Vagina (tissue), 2 donors: ENCODE measurements at places on chromosomes 12 and 14. TPM values are rescaled to one million over a fixed set of nuclear protein-coding genes. Genes with fewer than 3 reads are reported as not detected.

Gene DLK1
- 8.6 TPM for total RNA-seq

Gene HPD
- total RNA-seq: not detected

Gene RAD51AP1
- 4.2 TPM for total RNA-seq

Gene PTGER2
- total RNA-seq: 10.3 TPM

Gene CDH24
- 5.4 TPM for total RNA-seq

Gene PTPRB
- total RNA-seq: 21.9 TPM

Gene KRT2
- total RNA-seq: 2.0 TPM

Gene FBLN5
- total RNA-seq: 240 TPM

GRCh38 chr12:26523708-26524150 lies 309.3 kb downstream of the ITPR2 start:
- H3K4me3 ChIP-seq: no peak overlapping the region
- no peaks in the 10 kb centered on the region for H3K4me1 ChIP-seq
- no peaks in the 10 kb centered on the region for H3K36me3 ChIP-seq
- H3K27ac ChIP-seq: no peak overlapping the region
- H3K27me3 ChIP-seq: no peaks in the 10 kb centered on the region
- DNase-seq: peak; percentile 94

DNA sequence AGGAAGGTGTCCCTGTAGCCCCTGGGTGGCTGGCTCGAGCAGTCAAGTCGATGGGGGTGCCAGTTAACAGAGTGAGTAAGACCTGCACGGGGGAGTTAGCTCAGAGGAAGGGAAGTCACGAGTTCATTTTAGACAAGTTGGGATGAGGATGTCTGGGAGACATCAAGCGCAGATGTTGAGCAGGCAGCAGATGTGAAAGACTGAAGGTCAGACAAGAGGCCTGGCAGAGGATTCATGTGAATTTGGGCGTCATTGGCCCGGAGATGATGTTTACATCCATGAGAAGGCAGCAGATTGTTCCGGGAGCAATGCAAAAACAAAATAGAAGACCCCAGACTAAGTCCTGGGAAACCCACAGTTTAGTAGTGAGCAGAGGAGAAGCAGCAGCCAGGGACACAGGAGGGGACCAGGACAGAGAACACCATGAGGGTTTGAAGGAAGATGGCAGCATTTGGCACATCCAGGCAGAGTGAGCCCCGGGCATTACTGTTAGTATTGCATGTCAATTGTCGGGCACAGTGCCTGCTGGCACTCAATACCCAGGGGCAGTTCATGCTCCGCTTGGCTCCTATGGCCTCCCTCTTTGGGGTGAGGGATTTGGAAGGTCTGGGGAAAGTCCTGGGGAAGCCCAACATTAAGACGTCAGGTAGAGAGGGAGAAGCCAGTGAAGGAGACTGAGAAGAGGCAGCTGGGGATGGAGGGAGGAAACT lies 15.1 kb downstream of the LTBP2 start:
- DNase-seq: no peak
- no peaks in the 10 kb centered on the region for H3K27me3 ChIP-seq
- H3K27ac ChIP-seq: peak overlapping the region; percentile 86
- peaks cover 89% of the 10 kb centered on the region for H3K4me1 ChIP-seq
- no peak overlapping the region for H3K4me3 ChIP-seq

DNA sequence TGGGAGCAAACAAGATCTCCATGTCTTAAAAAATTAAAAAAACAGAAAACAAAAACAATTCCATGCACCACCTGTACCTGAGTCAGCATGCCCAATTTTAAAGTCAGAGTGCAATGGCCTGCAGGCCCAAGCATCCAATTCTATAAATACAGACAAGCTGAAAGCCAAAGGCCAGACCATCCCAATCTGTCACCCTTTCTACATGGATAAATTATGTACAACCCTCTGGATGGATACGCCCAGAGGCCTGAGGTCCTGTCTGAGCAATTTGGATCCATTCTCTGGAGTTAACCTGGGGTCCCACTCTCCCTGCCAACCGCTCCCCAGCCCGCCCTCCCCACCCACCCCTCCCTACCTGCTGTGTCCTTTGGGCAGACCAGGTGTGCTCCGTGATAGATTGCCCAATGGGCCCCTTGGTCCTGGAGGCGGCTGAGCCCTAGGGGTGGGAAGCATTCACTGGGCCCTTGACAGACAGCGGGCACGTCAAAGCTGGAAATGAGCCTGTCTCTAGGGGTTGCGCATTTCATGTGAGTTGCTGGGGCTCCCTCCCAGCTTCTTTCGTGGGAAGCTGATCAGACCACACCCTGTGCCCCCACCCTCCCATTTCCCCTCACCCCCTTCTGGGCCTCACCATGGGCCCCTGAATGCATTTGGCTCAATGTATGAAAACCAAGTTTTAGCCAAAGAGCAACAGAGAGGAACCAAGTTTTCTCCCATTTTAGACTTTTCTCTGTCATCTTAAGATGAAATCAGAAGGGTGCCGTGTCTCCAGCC lies 171.3 kb downstream of the BCL11B start:
- no peaks in the 10 kb centered on the region for H3K27me3 ChIP-seq
- H3K4me1 ChIP-seq: no peaks in the 10 kb centered on the region
- DNase-seq: peak; percentile 93
- H3K4me3 ChIP-seq: no peak overlapping the region
- no peak overlapping the region for H3K27ac ChIP-seq

DNA sequence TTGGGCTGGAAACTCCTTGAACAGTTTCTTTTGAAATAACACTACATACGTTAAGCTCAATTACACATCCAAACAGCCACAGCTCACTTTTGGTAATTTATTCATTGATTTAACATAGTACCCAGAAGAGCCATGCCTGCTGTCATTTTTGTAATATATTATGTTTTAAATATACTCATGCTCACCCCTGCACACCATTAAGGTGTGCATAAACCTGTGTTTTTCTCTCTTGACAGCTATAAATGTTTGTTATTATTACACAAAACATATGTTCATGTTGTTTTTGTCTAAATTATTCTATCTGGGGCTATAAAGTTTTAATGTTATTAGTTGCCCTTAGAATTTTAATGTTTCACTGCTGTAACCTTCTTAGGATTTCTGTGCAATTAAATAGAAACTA lies 296.1 kb downstream of the AKAP6 start:
- no peak for DNase-seq
- H3K27ac ChIP-seq: no peak overlapping the region
- no peak overlapping the region for H3K4me3 ChIP-seq
- H3K27me3 ChIP-seq: no peaks in the 10 kb centered on the region
- no peaks in the 10 kb centered on the region for H3K36me3 ChIP-seq

- no peak for DNase-seq
- H3K27ac ChIP-seq: no peak overlapping the region
- H3K4me3 ChIP-seq: no peak overlapping the region
- no peaks in the 10 kb centered on the region for H3K27me3 ChIP-seq
These were observed 1.6 kb downstream of the INSM2 start for GRCh38 chr14:35535483-35536112.

DNA sequence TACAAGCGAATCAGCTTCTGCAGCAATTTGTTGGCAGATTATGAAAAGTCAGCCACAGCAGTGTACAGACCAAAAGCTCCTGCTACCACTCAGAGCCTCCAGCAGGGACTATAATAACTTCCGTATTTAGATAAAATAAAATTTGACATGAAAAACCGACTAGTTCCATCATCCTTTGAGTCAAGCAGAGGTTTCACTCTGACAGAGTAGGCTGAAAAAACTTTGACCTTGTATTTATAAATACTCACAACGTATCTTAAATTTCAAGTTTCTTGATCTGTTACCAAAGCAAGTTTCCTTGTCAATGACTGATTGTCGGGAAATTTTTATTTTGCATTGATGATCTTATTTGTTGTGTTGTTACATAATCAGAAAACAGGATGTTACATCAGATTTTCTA lies 283.4 kb downstream of the DAD1 start:
- no peaks in the 10 kb centered on the region for H3K27me3 ChIP-seq
- H3K36me3 ChIP-seq: no peaks in the 10 kb centered on the region
- H3K4me1 ChIP-seq: no peaks in the 10 kb centered on the region
- H3K27ac ChIP-seq: no peak overlapping the region
- DNase-seq: no peak

GRCh38 chr12:77767756-77768343 lies 62.8 kb upstream of the NAV3 start:
- no peak for DNase-seq
- H3K27ac ChIP-seq: no peak overlapping the region
- H3K27me3 ChIP-seq: no peaks in the 10 kb centered on the region
- no peaks in the 10 kb centered on the region for H3K36me3 ChIP-seq
- no peak overlapping the region for H3K4me3 ChIP-seq

- no peak for DNase-seq
- no peaks in the 10 kb centered on the region for H3K4me1 ChIP-seq
- no peaks in the 10 kb centered on the region for H3K36me3 ChIP-seq
- H3K27me3 ChIP-seq: no peaks in the 10 kb centered on the region
- H3K27ac ChIP-seq: no peak overlapping the region
- no peak overlapping the region for H3K4me3 ChIP-seq
These were observed 226.2 kb downstream of the ADAMTS20 start for GRCh38 chr12:43325786-43326185.

DNA sequence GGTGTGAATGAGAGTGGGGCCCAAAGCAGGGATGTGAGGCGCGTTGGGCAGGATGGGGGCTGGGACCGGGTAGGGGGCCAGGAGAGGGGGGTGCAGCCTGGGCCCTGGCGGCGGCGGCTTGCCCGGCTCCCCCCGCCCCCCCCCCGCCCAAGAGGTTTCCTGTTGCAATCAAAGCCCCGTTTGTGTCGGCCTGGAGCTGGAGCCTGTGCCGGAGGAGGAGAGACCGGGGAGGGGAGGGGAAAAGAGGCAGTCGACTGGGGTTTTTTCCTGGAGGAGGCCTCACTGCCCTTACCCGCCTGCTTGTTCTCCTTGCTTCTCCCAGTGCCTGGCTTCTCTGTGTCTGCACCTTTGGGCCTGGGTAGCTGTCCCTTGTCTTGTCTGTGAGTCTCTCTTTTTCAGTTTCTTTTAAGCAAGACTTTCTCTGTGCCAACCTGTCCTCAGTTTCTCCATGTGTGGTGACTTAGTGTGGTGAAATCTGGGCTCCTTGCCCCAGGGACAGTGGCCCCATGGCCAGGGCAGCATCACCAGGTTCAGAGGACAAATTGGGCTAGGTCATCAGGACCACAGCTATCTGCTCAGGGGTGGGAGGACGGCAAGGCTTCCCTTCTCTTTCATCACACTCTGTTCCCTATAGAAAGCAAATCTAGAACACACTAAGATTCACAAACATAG lies 8.5 kb downstream of the RARG start:
- DNase-seq: no peak
- no peaks in the 10 kb centered on the region for H3K36me3 ChIP-seq
- no peaks in the 10 kb centered on the region for H3K27me3 ChIP-seq
- H3K4me3 ChIP-seq: peak overlapping the region; percentile 75
- H3K27ac ChIP-seq: peak overlapping the region; percentile 99

DNA sequence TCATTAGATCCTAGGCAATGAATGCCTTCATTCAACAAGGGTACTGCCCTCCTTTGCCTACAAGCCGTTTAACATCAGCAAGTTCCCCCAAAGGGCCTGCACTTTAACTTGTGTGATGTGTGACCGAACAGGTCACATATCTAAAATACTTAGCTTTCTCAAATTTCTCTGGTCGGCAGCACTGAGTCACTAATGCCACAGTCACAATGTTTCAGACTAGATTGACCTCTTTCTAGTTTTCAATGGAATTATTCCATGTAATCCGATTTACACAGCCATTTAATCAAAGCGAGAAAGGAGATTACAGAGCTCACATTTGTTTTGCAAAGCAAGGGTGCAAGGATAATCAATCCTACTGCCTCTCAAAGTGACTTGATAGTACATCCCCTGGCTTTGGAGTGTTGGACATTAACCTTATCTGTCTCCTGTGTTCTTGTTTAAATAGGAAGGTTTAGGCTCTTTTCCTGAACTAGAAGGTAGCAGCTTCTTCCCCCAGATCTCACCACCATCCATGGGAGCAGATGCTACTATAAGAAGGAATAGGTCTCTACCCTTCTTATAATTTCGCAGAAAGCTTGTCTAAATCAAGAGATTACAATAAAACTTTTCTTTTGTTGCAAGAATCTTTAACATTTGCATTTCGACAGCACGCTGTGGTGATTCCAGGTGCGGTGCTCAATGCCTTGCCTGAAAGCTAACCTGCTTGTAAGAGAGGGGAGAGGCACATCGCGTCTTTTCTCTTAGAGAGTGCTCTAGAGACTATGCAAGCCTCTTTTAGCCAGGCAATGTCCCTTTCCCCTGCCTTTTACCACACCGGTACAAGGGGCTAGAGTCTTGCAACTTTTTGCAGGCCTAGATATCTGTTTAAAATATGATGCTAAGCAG lies 1.8 kb downstream of the KITLG start:
- peaks cover 44% of the 10 kb centered on the region for H3K4me1 ChIP-seq
- H3K27me3 ChIP-seq: no peaks in the 10 kb centered on the region
- DNase-seq: no peak
- H3K27ac ChIP-seq: peak overlapping the region; percentile 88
- H3K4me3 ChIP-seq: peak overlapping the region; percentile 84
- no peaks in the 10 kb centered on the region for H3K36me3 ChIP-seq

DNA sequence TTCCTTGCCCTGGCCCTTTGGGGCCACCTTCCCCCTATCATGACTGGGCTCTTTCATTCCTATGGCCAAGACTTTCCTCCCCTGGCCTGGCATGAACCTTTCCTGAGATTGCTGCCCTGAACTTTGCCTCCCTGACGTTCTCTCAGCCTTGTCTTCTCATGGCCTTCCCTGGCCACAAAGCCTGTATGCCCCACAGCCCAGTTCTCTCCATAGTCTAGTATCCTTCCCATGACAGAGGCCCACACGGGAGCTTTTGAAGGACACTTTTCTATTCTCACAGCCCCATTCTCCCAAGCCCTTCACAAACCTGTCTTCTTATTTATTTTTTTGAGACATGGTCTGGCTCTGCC lies 4.5 kb upstream of the RNU7-1 start:
- H3K4me1 ChIP-seq: peaks cover 43% of the 10 kb centered on the region
- H3K4me3 ChIP-seq: no peak overlapping the region
- H3K27ac ChIP-seq: peak overlapping the region; percentile 94
- H3K36me3 ChIP-seq: peaks cover 16% of the 10 kb centered on the region
- DNase-seq: no peak

GRCh38 chr12:12645485-12645884 lies 33.8 kb downstream of the CREBL2 start:
- H3K4me3 ChIP-seq: no peak overlapping the region
- no peak overlapping the region for H3K27ac ChIP-seq
- H3K27me3 ChIP-seq: no peaks in the 10 kb centered on the region
- no peak for DNase-seq
- no peaks in the 10 kb centered on the region for H3K4me1 ChIP-seq
- H3K36me3 ChIP-seq: no peaks in the 10 kb centered on the region

DNA sequence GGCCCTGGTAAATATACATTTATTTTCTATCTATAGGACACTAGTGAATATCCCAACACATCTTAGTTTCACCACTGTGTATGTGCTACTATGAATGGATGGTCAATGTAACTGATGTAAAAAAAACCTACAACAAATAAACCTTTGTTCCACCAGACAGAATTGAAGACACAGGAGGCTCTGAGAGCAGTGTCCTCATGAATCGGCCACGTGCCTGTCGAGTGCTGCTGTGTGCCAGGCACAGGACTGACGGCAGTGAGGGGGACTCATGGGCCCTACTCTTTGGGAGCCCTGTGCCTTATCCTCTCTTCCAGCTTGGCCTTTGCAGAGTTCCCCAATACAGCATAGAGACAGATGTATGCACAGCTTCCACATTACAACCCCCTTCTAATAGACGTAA lies 18.2 kb downstream of the CINP start:
- no peak overlapping the region for H3K4me3 ChIP-seq
- H3K4me1 ChIP-seq: no peaks in the 10 kb centered on the region
- no peak for DNase-seq
- H3K27ac ChIP-seq: no peak overlapping the region
